ENCODE measurements at places on chromosomes 7 and 10.

DNA sequence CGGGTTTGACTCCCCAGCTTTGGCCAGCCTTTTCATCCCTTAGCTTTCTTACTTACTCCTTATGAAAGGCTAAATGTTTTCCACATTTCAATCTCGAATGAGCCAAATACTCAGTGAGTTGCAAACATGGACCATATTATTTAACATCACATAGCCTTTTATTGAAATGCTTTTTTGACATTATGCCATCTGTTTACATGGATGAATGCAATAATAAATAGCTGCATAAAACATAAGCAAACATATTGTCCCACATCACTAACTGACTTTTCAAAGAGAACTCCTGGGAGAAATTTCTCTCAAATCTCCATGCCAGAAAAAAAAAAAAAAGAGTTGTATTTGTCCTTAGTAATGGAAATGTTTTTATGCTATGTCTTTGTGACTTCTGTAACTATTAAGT, 134.9 kb downstream of the LSMEM1 start:
- no peak for DNase-seq

DNA sequence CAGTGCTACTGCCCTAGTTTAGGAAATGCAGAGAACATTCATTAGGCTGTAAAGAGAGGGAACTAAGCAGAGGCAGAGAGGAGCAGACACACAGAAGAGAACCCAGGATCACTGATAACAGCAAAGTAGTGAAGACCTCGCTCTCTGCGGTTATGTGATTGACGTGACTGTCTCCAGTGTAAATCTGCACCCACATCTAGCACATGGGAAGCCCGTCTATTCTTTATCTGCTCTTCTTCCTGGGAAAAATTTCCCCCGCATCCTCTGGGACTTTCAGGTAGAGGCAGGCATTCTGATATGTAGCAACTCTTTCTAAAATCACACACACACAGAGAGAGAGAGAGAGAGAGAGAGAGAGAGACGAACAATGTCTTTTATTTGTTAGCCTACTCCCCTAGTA, 699.6 kb downstream of the GRID1 start:
- DNase-seq, result no peak

GRCh38 chr7:13117103-13117502, 429.7 kb downstream of the ARL4A start:
- DNase-seq, result no peak

DNA sequence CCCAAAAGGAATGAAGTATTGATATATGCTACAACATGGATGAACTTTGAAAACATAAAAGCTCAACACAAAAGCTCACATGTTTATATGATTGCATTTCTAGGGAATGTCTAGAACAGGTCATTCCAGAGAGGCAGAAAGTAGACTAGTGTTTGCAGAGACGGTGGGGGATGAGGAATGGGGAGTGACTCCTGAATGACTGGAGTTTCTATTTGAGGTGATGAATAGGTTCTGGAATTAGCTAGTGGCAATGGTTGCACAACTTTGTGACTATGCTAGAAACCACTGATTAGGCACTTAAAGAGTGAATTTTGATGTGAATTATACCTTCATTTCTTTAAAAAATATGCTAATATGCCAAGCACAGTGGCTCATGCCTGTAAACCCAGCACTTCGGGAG, 6.9 kb downstream of the KPNA7 start:
- DNase-seq, result peak; percentile 84

- no peak for DNase-seq
Observed at GRCh38 chr10:43696909-43697483, 48.3 kb upstream of the ZNF32 start.

GRCh38 chr7:23788843-23789242, 78.8 kb downstream of the STK31 start:
- no peak for DNase-seq

DNA sequence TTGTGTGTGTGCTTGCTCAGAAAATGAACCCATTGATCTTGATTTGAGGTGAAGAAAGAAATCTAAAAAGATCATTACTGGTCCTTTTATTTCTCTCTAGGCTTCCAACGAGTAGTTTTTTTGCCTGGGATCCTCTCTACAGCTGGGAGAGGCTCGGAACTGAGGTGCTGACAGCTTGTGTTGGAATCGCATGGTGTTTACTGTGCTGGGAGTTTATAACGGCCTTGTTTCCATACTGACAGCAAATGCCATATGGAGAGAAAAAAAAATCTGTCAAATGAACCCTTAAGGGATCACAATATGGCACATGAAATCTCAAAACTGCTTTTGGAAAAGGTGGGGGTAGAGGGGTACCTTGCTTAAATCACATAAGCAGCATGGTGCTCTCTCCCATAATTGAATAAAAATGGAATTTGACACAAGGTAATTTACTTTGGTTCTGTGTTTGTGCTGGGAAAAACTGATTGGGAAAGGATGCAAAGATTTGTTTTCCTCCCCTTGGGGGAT, 165.0 kb downstream of the RGS10 start:
- no peak for DNase-seq

DNA sequence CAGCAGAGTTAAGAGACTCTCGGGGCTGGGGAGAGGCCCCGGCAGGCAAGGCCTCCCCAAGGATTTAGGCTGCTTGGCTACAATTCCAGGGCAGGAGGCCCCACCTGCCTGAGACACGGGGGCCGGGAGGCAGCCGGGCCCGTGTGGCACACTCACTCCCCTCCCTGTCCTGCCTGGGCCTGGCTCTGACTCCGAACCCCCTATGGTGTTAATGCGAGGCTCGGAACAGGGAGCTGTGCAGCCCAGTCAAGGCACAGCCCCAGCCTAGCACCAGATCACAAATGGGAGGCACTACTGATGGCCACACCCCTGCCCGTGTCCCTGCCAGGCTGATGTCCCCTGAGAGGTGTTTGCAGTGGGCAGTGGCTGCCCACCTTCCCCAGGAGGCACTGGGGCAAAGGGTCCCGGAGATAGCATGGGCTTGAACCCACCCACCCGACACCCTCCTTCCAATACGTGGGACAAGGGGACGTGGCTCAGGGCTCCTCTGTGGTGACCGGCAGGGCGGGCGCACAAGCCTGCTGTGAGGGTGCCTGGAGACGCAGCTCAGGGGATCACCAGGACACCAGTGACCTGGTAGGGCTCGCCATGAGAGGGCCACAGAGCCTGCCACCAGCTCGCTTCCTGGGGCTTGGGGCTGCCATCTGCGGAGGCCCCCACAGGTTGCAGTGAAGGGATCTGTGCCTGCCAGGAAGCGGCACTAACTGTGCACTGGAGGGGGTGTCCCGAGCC, 37.0 kb downstream of the DPYSL4 start:
- DNase-seq, result no peak

- DNase-seq, result no peak
Observed at GRCh38 chr10:75402486-75403143, 1.1 kb upstream of the ZNF503 start.

GRCh38 chr10:112775892-112776674, 174.0 kb upstream of the TCF7L2 start:
- peak; percentile 30 for DNase-seq

DNA sequence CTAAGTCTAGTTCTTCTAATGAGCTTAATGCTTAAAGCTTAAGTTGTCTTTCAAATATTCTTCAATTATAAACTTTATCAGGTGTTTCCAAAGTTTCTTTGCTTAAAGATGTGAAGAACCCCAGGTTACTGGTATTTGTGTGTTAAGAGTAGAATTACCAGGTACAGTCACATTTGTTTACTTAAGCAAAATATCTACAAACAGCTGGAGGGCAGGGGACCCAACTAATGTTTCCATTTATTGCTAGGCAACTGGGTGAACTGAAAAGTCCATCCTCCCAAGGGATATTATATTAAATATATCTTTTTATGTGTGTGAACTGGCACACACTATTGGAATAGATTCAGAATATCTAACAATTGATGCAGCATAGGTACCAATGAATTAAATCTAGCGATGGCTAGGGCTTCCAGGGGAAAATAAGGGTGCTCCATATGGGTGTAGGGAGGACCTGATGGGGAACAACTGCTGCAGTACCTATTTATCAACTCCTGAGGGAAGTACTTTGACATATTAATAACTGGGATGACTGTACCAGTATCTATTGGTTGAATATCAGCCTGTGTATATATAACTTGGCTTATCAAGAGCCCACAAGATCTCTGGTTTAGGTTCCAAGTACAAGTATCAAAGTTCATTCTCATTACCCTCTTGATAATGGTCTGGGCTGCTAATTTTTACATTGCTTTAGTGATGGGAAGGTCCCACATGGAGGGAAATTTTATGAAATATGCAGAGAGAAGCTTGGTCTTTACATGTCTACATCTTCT, 10.3 kb upstream of the AGR3 start:
- DNase-seq, result no peak

DNA sequence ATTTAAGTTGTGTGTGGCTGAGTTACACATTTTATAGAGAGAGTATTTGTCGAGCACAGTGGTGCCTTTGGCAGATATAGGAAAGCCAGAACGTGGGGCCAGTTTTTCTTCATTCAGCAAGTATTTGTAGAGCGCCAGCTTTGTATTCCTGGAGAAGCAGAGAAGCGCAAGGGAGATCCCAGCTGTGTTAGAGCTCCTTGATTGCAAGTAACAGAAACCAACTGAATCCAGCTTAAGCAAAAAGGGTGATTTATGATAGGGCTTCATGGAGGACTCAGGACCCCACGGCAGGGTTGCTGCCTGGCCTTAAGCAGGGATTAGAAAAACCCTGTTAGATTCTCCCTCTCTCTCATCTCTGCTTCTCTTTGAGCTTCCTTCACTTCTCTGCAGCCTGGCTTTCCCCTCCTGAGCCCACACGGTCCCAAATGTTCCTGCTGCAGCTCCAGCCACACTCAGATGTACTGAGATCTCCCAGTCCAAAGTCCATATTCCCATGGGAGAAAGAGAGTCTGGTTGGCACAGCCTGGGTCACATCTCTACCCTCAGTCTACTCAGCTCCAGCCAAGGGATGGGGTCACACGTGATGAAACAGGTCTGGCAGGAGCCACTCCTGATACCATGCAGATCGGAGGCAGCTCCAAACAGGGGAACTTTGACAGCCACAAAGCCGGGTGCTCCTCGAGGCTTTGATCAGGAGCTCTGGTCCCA, 16.7 kb downstream of the UBTD1 start:
- DNase-seq, result no peak

GRCh38 chr10:117342641-117343040, 32.6 kb downstream of the PDZD8 start:
- DNase-seq, result peak; percentile 90

DNA sequence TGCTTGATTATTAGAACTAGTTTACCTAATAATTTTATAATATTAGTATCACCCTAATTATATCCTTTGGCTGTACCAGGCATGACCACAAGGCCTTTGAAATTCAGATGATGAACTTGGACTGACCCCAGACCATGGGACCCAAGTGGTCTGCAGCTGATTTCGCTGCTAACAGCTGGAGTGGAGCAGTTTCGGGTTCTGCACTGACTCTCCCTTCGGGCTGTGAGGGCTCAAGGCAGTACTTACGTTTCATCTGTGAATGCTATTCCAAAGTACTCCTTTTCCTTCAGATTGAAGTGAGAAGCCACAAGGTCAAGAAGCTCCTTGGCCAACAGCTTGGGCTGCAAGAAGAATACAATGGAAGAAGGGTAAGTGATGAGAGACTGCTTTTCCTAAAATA, 223.8 kb downstream of the PRPF18 start:
- no peak for DNase-seq
